ENCODE measurements at places on chromosomes 16 and 17.

DNA sequence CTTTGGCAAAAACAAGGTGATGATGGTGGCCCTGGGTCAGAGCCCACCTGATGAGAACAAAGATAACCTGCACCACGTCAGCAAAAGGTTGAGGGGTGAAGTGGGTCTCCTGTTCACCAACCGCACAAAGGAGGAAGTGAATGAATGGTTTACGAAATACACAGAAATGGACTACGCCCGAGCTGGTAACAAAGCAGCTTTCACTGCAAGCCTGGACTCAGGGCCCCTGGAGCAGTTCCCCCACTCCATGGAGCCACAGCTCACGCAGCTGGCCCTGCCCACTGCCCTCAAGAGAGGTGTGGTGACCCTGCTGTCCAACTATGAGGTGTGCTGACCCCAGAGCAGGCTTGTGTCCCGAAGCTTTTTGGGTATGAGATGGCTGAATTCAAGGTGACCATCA, 29.7 kb upstream of the DLX4 start:
- DNase-seq: no peak

GRCh38 chr16:19868421-19868820, 16.2 kb downstream of the GPRC5B start:
- DNase-seq: no peak

DNA sequence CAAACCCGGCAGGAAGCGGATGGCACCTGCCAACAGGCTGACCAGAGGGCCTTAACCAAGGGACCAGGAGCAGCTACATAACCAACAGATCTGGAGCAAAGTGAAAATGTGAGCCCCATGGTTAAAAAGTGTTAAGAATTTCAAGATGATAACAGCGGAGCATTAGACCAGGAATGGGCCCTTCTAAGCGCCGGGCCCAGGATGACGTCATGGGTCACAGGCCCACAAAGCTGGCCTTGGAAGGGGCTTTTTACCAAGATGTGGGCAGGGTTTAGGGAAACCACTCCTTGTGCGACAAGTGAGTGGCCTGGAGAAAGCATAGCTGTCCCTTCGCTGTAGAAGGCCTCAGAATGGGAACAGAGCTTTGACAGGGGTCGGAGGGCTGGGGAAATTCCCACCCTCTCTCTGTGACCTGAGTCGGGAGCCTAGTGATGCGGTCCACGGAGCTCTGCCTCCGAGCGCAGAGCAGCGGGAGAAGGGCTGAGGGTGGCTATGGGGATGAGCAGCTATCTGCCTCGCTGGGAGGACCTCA, 84.4 kb upstream of the RPL38 start:
- no peak for DNase-seq

- DNase-seq: no peak
These were observed 539 bp upstream of the VAMP2 start for GRCh38 chr17:8162997-8163977.

DNA sequence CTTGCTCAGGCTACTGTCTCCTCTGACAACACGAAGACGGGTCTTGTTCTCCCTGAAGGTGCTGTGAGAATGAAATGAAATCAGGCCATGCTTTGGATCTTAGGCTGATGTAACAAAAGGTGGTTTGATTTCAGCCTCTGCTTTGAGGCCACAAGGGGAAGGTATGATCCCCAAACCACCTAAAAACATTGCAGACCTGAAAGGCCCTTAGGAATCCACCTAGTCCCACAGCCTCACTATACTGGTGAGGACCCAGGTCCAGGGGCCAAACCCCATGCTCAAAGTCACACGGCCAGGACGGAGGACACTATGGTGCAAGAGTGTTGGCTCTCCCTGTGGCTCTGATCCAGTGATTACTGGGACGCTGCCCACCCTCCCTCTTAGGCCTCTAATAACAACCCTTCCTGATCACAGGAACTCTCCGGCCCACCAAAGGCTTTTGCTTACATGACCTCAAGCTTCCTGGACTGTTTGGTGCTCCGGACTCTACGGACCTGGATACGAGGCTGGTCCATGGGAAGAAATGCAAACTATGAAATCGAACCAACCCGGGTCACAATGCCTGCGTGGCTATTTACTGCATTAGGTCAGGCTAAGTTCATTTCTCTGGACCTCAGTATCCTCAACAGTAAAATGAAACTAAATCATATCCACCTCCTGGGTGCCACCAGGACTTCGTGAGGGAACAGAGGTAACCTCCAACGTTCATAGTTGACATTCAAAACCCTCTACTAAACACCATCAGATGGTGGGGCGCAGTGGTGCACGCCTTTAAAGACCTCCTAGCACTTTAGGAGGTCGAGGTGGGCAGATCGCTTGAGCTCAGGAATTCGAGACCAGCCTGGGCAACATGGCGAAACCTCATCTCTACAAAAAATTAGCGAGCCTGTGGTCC, 1.5 kb downstream of the TRIM25 start:
- DNase-seq: no peak

DNA sequence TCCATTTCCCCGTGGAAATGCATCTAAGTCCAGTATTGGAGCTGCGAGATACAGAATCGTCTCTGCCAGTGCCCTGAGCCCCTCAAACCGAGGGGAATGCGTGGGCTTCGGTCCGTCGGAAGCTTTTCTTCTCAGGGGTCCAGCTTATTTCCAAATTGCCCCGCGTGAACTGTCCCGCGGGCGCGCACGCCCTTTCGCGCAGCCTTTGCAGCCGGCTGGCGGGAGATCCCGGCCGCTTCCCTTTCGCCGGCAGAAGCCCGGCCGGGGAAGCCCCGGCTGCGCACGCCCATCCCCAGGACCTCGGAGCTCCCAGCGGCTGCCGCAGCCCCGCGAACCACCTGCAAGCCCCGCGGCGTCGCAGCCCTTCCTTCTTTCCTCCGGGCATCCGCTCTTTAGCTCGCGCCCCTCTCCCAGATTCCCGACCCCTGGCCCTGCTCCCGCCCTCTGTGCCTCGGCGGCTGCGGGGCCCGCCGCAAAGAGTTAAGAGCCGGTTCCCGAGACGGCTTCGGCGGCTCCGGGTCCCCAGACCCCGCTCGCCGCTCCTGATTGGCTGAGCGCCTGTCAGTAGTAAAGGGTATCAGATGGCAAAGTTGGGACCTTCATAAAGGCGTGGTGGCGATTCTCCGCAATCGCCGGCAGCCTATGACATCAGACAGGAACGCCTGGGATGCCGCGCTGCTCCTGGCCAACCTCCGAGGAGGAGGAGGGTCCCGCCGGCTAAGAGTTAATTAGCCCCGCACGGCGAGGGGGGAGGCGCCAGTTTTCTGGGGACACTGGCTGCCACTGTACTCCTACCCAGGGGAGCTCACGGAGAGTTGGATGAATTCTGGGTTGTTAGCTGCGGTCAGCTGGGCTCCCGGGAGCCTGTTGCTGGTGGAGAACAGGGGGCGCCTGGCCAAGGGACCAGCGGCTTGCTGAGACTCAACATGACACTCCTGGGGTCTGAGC, at the start of gene MYOCD:
Gene MYOCD, plus strand, starts transcription at position 628 of the 948 bp plus-strand sequence. Its CDS starts 299 bp downstream, at position 927.
- no peak for DNase-seq

- peak; percentile 17 for DNase-seq
These were observed 22.7 kb downstream of the PEMT start for GRCh38 chr17:17568772-17569195.

DNA sequence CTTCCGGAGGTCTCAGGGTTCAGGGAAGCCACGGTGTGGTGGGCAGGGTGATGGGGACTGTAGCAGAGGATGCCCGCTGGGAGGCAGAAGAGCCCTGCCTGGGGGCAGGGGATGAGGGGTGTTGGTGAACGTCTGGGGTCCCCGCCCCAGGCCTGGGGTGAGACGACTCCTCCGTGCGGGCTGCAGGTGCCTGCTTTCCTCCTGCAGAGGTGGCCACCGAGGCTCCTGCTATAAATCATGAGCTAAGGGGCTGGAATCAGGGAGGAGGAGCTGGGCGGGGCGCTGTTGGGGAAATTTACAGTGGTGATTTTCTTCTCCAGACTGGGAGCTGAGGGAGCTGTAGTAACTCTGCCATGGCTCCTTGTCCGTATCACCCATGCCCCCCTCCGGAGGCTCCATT, 167.0 kb downstream of the MRM1 start:
- no peak for DNase-seq

- no peak for DNase-seq
These were observed 22.0 kb upstream of the CPNE2 start for GRCh38 chr16:57070424-57070823.

DNA sequence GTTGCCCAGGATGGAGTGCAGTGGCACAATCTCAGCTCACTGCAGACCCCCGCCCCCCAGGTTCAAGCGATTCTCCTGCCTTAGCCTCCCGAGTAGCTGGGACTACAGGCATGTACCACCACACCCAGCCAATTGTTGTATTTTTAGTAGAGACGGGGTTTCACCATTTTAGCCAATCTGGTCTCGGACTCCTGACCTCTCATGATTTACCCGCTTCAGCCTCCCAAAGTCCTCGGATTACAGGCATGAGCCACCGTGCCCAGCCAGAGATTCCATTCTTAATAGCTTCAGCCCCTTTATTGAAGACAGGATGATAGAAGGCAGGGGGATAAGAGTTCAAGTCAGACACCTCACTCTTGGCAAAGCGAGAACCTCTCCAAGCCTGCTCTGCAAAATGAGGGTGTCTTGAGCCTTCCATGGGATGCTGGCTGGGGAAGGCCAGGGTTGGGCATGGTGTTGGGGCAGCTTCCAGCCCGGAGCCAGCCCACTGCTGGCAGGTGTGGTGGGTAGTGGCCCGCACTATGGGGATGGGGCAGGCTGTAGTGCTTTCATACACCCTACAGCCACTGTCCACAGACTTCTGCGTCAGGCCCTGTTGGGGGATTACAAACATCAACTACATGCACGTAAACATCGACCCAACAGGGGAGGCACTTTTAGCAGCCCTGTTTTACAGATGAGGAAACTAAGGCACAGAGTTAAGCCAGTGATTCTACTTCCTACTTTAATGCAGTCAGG, 3.5 kb downstream of the CARHSP1 start:
- no peak for DNase-seq

- no peak for DNase-seq
These were observed 11.6 kb downstream of the MYO1C start for GRCh38 chr17:1480747-1481465.

DNA sequence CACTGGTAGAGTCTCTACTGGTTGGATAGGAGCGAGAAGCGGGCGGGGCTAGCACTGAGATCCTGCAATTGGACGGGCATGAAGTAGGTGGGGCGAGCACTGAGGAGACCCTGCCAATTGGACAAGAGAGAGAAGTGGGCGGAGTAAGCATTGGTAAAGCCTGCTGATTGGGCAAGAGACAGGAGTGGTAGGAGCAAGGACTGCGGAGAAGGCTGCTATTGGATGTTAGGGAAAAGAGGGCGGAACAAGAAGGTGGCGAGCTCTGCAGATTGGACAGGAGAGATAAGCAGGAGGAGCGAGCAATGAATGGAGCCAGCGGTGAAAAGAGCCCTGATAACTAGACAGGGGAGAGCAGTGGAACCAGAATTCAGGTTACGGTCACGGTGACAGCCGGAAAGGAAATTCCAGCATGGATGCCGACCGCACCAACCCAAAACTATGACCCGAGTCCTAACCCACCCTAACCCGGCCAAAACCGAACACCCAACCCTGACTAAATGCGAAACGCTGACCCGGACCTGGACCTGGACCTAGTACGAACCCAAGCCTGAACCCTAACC, 4.8 kb downstream of the SCGB1C2 start:
- no peak for DNase-seq

DNA sequence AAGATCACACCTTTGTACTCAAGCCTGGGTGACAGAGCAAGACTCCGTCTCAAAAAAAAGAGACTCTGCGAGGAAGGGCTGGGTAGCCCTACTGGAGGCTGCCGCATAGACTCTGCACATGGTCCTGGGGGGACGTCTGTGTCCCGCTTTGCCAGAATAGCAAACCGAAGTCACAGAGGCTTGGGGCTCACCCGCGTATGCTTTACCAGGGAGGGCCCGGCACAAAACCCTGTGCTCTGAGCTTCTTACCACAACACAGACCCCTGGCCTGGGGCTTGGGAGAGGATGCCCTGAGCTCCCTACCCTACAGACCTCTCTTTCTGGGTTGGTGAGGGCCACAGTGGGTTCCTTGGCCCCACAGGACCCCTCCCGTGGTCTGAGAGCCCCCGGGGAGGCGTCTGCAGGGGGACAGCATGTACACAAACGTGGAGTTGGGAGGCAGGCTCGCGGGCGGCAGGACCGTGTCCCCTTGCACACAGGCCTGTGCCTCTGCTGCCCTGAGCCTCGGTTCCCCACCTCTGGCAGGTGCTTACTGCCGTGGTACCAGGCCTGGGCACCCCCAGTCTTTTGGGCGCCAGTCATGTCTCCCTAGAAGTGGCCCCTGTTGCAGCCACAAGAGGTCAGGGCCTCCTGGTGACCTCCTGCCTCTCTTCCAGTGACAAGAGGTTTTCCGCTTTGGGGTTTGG, 13.8 kb downstream of the CPNE7 start:
- DNase-seq: no peak

DNA sequence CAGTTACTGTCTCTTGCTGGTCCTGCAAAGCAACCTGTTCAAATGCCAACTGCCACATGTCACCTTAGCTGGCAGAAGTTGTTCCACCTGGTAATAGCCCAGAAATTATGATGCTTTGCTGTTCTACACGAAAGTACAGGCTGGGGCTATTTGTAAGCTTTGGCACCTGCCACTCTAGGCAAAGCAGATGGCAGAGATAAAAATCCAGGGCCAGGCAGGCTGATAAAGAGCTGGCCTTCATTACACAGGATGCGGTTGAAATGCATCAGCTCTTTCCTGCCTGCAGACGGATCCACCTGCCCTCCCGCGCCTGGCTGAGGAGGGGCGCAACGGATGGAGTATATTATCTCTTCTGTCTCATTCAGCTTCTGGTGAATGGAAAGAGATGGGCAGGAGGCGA, 29.3 kb upstream of the KDM8 start:
- DNase-seq: no peak

DNA sequence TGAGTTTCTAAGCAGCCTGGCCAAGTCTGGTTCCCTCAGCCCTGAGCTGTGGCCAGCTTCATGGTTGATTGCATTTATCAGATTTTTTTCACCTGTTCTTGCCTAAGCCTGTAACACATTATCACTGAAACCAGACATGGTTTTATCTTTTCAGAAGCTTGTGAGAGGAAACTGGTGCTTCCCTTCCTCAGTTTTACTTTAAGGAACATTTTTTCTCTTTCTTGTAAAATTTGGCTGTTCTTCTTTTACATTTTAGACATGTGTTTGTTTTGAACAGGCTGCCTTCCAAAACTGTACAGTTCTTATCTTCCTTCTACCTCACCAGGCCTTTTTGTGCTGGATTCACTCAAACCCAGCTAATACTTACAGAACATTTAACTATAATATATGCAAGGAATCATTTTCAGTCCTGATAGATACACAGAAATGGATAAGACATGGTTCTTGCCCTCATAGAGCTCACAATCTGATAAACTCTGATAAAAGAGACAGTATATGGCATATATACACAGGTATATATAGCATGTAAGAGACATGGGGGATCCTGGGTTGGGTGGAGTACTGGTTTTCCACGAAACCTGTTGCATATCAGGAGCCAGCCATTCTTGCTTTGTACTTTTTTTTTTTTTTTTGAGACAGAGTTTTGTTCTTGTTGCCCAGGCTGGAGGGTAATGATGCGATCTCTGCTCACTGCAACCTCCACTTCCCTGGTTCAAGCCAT, 44.5 kb downstream of the ZNRF1 start:
- DNase-seq: no peak

All from stimulated activated CD8-positive, alpha-beta memory T cell treated with anti-CD3 and anti-CD28 coated beads, Interleukin-15, amount 100 ng/mL, for 1 hour (primary cell).